ENCODE measurements at places on chromosomes 2 and 18.

- no peak for DNase-seq
Measured at GRCh38 chr18:415617-416612, 84.6 kb downstream of the COLEC12 start.

DNA sequence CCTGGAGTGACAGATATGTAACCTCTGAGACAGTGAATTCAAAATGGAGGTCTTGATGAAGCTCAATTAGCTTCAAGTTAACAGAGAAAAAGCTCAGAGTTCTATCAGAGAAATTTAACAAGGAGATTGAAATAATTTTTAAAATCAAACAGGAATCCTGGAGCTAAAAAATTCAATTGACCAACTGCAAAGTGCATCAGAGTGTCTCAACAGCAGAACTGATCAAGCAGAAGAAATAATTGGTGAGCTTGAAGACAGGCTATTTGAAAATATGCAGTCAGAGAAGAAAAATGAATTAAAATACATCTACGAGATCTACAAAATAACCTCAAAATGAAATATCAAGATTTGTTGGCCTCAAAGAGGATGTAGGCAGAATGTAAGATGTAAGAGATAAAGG is 30.4 kb upstream of the BMP10 start:
- no peak for DNase-seq

- no peak for DNase-seq
Measured at GRCh38 chr2:168466190-168466737, 10.2 kb downstream of the CERS6 start.

DNA sequence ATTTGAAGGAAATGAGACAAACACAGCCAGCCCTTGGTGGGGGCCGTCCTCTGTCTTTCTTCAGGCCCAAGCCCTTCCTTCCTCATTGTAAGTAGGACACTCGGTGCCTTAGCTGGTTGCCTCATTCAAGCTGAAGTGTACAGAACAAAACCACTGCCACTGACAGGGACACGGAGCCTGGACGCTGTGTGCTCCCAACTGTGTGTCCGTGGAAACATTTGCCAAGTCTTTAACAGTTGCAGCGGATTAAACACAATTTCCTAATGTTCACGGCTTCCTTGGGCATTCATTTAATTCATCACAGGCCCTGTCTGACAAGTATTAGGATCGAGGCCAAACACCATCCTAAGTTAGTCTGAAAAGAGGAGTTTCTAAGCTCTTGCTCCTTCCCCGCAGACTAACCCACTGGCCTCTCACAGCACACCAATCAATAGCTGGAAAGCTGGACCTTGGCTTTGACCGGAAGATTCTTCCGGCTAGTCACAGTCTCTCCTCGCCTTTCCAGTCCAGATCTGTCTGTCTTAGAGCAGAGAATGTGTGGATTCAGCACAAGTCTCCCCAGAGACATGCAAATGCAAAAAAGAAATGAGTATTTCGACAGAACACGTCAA is 68.7 kb upstream of the ACSL3 start:
- peak; percentile 61 for DNase-seq

DNA sequence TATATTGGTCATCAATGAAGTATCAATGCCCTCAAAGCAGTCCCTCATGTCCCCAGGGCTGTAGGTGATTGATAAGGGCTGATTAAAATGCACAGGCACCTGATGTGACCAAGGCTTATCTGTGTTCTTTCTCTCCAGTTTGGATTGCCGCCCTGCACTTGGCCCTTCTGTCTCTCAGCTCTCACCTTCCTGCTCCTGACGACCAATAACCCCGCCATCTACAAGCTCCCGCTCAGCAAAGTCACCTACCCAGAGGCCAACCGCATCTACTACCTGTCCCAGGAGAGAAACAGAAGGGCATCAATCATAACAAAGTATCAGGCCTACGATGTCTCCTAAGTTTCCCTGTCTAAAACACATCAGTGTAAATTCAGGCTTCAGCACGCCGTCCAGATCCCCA is 41.8 kb upstream of the SLC14A1 start:
- no peak for DNase-seq

GRCh38 chr2:161710131-161710915 is 86.1 kb downstream of the SLC4A10 start:
- no peak for DNase-seq

DNA sequence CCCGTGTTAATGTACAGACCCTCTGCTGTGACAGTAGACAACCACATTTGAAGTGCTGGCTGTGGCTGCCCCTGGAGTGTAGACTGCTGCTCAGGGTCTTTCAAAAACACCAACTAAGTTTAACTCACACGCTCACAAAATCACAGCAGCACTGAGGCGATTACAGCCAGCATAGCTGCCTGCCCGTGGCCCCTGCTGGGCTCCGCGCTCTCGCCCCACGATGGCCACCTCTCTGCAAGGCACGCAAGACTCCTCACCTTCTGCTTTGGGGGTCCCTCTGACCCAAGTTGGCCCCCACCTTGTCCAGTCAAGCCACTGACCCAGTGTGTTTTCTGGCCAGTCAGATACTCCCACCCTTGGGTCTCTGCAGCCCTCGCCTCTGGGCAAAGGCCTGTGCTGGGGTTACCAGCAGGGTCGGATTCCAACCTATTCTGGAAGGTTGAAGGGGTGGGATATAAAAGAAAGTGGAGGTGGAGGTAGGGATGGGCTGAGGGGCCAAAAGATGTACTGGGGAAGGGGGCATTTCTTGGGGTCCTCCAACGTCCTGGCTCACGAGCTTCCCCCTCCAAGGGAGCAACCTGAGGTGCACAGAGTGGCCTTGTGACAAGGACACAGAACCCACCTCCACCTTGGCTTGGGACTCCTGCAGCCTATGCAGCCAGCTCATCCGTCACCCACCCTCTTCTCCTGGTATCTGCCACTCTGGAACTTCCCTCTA is 2.9 kb upstream of the B3GNT7 start:
- no peak for DNase-seq

DNA sequence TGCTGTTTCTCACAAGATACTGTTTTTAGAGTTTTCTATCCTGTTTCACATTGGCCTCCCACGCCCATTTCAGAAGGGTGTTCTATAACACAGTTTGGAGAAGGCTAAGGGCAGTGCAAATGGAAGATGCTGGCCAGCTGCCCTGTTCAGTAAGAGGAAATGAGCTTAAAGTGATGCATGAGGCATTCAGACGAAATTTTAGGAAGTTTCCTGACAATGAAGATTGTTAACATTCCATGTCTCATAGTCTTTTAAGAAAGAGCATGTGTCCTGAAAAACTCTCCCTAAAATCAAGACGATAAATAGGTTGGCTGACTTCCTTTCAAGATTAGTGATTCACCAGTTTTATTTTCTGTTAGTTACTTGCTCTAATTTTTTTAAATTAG is 484.2 kb upstream of the NRP2 start:
- no peak for DNase-seq

GRCh38 chr2:60385648-60386047 is 167.8 kb downstream of the BCL11A start:
- DNase-seq, result no peak

DNA sequence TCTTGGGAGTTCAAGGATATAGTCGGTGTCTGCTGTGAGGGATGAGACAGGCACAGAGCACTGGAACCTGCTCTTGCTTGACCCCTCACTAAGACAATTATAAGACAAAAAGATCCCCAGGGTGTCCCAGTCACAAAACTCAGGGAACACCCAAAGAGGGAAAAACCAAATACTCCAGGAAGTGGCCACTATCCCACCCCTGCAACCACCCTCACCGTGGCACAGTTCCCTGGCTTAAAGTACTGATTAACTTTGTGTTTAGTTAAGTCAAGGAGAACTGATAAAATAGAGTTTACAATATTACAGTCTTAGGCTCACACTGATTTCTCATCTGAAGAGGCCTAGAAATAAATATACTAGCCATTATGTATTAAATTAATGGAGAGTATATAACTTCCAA is 13.5 kb downstream of the IL36B start:
- no peak for DNase-seq

DNA sequence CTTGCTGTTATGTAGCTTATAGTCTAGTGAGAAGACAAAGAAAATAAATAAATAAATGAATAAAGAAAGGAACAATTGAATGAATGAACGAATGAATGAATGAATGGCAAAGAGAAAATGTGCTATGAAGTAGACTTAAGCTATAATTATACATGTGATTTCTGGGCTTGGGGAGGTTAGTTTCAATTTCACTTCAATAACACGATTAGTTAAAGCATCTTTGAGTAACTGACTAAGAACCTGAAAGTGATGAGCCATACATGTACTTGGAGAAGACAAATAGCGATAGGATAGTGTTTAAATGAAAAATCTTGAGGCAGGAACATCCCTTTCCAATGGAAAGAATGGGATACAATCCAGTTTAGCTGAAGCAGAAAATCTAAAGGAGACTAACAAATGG is 593.1 kb upstream of the LRRTM4 start:
- DNase-seq, result no peak

- DNase-seq, result no peak
Measured at GRCh38 chr2:112345030-112346027, 69.9 kb downstream of the ZC3H6 start.

DNA sequence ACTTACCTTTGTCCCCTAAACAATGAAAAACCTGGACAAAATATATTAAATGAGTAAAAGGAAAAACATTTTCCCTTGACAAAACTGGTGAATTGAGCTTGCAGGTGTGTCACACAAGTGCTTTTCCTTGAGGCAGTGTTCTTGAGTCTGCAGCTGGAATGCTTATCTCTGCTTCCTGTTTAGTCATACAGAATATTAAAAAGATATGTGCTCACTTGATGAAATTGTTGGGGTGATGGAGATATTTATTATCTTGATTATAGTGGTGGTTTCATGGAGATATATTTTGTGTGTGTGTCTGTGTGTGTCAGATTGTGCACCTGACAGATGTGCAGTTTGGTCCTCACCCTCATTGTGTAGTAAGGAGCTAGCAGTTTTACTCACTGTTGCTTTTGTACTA is 3.3 kb downstream of the TAF1B start:
- no peak for DNase-seq

All from midbrain (tissue), 1 donor.